ENCODE measurements at places on chromosomes 2 and 18. TPM values are rescaled to one million over a fixed set of nuclear protein-coding genes. Genes with fewer than 3 reads are reported as not detected.

DNA sequence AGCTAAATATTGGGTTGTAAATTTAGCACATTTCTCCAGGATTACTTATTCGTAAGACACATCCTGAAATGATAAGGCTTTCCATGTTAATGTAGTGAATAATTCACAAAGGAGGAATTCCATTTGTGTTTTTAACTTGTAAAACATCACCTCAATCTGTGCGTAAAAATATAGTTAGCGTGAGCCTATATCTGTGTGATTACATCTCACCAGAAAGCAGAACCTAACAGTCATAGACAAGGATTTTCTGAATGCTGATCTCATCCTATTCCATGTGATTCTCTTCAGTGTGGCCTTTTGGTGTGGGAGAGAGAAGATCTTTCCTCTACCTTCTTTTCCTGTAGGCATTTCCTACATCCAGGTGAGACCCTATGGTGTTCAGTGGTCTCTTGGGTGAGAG, 263.2 kb upstream of the RASGRP3 start:
- peaks cover 11% of the 10 kb centered on the region for H3K36me3 ChIP-seq
- H3K4me3 ChIP-seq = no peak overlapping the region
- H3K4me1 ChIP-seq = peaks cover 76% of the 10 kb centered on the region
- DNase-seq = no peak
- H3K27me3 ChIP-seq = no peaks in the 10 kb centered on the region

Gene SESTD1
- total RNA-seq = 22.5 TPM

Gene RAB6C
- not detected for total RNA-seq

DNA sequence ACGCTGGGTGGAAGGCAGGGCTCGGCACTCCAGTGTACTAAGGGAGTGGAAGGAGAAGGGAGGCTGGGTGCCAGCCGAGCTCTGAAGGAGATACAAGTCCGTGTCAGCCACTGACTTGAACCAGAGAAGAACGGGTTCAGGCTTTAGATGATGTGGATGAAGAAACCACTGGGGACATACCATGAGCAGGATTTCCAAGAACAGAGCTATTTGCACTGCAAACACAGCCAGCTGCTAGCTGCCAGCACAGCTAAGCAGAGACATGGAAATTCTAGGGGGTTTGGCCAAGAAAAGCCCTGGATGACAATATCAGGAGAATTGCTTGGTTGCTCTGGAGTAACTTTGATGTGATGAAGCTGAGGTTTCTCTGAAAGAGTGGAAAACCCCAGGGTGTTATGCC, 5.2 kb downstream of the CD207 start:
- H3K36me3 ChIP-seq = no peaks in the 10 kb centered on the region
- H3K27ac ChIP-seq = no peak overlapping the region
- no peaks in the 10 kb centered on the region for H3K4me1 ChIP-seq
- H3K27me3 ChIP-seq = peaks cover 29% of the 10 kb centered on the region

Gene TMEM17
- 3.7 TPM for total RNA-seq

DNA sequence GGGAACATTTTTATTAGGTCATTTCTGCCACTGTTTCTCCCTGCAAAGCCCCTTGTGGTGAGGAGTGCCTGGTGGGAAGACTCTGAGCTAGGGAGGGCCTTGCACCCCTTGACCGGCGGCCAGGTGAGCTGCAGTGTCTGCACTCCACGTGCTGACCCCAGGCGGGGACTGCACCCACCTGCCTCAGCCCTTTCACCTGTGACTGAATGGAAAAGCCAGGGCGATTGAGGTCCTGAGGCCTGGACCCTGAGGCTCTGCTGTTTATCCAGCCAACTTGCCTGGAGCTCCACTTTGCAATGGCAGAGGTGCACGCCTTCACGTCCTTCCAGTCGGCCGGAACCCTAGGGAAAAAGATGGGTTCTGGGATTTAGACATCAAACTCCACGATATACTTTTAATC, 53.1 kb downstream of the TMEM18 start:
- DNase-seq = no peak
- H3K4me1 ChIP-seq = no peaks in the 10 kb centered on the region
- no peak overlapping the region for H3K4me3 ChIP-seq
- H3K27ac ChIP-seq = no peak overlapping the region
